Pulmonary artery endothelial cell (primary cell): ENCODE measurements at places on chromosomes 11 and 22. TPM values are rescaled to one million over a fixed set of nuclear protein-coding genes. Genes with fewer than 3 reads are reported as not detected.

DNA sequence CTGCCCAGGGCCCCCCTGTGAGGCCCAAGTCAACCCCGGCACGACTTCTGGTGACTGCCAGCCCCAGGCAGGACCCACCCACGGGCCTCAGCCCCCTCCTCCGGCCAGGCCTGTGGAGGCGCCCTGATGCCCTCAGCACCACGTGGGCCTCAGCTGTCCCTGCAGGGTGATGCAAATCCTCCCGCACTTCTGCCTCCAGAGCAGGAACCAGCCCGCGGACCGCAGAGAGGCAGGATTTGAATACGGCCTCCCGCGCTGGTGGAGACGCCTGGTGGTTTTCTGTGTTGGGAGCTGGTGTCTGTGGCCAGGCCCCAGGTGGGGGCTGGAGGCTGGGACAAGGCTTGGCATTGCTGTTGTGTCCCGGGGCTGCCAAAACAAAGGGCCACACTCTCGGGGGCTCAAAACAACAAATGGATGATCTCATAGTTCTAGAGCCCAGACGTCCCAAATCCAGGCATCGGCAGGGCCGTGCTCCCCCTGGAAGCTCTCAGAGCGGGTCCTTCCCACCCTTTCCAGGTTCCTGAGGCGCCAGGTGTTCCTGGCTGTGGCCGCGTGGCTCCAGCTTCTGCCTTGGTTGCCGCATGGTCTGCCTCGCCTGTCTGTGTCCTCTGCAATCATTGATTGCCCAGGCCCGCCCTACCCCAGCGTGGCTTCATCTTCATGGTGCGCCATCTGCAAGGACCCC lies 19.4 kb downstream of the TRPM5 start:
- DNase-seq, result no peak

GRCh38 chr22:29797351-29797750 lies 30.2 kb downstream of the UQCR10 start:
- no peak for DNase-seq

GRCh38 chr22:48099671-48100070 lies 1337.2 kb downstream of the TBC1D22A start:
- no peak for DNase-seq

DNA sequence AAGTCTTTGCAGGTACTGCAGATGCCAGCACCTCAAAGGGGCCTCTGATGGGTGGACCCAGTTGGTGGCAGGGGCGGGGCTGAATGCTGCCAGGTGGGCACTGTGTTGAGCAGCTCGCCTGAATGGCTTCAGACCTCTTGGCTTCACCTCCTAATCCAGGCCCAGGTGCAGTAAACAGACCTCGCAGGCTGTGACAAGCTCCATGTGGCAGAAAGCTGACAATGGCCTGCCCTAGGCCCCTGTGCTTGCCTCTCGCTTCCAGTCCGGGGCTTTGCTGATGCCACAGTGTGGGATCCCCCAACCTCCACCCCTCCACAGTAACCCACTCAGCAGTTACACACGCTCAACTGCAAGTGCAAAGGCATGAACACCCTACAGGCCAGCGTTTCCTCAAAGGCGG lies 9.4 kb downstream of the IGLL1 start:
- DNase-seq, result no peak

DNA sequence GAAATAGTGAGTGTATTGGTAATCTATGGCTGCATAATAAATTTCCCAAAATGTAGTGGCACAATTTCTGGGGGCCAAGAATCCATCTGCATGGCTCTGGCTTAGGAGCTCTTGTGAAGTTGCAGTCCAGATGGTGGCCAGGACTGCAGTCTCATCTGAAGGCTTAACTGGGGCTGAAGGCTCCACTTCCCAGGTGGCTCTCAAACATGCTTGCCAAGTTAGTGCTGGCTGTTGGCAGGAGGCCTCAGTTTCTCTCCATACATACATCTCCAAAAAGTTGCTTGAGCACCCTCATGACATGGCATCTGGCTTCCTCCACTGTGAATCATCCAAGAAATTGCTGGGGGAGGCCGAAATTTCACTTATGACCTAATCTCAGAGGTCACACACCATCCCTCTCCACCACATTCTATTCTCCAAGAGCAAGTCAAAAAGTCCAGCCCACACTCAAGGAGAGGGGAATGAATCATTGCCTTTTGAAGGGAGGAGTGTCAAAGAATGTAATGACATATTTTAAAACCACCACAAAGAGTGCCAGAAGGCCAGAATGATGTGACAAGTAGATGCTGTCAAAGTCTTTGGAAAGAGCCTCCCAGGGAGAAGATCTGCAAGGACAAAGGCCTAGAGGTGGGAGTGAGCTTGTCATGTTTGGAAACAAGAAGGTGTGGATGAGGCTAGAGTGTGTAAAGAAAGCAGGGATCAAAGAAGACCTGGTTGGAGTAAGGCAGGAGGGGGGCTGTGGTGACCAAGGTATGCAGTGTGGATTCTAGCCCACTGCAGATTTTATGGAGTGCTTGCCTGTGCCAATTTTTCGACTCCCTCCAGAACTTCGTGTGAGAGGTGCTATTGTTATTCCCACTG lies 566.2 kb downstream of the MIAT start:
- no peak for DNase-seq

DNA sequence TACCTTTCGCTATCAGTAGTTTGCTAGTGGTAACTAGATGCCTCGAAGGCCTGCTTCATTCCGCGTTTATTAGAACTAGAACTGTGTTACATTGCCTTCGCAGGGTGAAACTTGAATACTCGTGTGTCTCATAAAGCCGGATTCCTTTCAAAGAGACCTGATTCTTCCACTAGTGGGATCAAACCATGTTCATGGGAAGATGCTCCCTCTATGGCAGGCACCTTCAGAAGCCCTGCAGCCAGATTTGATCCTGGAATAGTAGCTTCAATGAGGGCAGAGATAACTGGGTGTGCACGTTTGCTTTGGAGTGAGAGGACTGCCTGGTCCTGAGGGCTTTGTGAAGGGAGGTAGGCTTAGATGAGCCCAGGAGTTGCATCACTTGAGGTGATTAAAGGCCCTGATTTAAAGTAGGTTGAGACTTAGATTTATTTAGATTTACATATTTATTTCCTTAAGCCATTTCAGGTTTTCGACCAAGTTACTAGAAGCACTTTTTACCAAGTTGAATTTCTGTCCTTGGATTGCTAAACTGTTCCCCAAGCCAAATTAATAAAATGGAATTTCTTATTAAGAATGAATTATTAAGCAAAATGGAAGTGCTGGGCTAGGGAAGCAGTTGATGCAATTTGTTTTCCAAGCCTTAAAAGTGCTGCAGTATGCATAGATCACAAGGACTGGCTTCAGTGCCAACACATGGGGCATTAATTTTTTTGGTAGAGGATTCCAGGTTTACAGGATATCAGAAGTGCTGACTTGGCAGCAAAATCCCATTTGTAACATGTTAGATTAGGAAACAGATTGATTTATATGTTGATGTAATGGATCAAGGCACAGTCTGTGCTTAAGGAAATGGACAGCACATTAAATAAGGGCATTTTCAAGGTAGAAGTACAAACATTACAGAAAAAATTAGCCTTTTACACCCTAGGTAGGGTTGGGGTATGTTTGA lies 32.9 kb downstream of the APLP2 start:
- no peak for DNase-seq

DNA sequence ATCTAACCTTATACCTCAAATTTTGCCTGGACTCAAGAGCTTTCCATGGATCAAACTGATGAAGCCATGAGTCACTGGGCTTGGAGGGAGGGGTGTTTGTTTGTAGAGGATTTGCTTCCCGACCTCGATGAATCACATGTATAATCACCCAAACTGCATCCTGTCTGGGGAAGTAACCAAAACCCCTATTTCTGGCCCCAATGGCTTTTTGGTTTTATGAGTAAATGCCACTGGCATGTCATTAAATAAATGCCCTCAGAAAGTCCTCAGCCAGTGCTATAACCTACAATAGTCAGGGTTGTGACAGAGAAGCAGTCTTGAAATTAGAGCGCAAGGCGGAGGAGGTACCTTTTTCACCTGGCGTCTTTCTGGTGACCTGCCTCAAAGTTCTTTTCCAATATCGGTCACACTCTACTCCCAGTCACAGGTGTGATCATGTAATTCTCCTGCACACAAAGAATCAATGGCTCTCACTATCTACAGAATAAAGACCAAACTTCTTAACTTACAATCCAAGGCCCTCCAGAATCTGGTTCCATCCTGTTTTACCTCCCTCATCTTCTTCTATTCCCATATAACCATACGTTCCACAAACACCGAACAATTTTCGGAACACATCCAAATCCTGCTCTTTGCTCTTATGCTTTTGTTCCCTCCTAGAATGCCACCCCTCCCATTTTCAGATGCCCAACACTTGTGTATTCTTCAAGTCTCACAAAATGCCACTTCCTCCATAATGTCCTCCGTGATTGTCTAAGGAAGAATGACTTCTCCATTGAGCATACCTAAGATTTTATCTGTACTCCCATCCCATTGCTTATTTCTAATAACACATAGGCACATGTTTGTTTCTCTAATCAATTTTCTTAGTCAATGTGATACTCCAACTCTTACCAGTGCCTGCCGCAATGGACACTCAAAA lies 81.3 kb upstream of the BLID start:
- DNase-seq, result peak; percentile 91

- DNase-seq, result no peak
Observed at GRCh38 chr22:36257308-36257707, 4.4 kb downstream of the APOL1 start.

DNA sequence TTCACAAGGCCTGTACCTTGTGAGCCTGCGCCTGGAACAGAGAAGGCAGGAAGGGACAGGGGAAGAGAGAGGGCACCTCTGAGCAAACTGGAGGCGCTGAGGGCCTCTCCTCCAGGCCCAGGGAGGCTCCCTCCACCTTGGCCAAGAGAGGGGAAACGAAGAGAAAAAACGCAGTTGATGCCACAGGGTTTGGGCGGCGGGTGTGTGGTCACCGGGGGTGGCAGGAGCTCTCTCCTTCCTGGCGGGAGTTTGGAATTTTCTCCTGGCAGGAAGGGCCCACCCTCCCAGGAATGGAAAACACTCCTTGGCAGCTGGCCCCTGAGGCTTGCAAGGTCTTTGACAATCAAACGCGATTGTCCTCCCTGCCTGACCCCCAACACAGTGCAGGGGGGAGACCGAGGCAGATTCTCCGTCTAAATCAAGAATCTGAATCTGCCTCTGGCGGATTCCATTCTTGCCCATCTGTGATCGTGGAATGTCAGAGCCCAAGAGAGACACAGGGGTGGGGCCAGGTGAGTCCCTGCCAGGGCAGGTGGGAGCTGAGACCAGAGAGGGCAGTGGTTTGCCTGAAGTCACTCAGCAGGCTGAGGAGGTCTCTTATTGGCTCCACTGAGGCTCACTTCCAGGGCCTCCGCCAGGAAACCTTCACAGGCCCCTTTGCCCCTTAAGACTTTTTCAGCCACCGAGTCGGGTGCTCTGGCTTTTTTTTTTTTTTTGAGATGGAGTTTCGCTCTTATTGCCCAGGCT lies 21.0 kb downstream of the RPL3 start:
- no peak for DNase-seq

GRCh38 chr22:47282366-47282765 lies 519.9 kb downstream of the TBC1D22A start:
- no peak for DNase-seq

DNA sequence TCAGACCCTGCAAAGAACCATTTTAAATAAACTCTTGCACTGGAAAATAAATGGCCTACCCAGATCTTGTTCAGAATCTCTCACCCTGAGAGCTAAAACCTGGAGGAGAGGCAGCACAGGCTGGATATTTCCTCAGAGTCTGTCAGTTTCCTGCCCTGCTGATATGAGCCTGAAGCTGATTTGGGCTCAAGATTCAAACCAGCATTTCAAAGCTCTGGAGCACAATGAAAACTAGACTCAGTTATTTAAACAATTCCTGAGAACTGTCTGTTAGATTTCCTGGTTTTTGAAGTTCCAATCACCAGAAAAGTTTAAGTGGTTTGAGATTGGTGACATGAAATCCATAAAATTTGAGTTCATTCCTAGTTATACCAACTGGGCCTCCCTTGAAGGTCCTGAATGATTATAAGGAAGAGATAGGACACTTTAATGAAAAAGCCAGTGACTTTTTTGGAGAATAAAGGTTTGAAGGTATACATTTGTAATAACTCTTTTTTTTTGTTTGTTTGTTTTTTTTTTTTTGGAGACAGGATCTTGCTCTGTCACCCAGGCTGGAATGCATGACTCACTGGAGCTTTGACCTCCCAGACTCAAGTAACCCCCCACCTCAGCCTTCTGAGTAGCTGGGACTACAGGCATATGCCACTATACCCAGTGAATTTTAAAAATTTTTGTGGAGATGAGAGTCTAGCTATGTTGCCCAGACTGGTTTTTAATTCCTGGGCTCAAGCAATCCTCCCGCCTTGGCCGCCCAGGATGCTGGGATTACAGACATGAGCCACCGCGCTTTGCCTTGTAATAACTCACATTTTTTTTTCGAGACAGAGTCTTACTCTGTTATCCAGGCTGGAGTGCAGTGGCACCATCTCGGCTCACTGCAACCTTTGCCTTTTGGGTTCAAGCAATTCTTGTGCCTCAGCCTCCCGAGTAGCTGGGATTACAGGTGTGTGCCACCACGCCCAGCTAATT lies 8.0 kb upstream of the ESAM start:
- no peak for DNase-seq

DNA sequence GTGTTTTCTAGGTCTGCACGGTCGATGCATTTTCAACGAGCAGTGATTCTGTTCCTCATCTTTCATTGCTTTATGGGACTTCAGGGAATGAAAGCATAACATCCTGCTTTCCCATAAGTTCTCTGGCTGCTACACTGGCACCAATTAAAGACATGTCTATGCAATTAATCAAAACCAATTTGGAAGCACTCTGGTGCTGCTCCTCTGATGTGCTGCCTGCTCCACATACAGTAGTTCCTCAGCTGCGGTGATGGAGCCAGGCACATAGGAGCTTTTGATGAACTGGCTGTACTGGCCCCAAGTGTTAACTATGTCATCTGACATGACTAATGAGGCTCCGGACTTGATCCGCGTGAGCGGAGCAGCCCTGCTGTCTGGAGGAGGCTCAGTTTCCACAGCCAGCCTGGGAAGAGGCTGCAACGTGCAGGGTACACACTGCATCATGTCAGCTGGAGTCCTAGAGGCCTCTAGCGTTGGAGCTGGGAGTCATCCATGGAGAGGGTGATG lies 29.8 kb downstream of the GVQW3 start:
- DNase-seq, result no peak

DNA sequence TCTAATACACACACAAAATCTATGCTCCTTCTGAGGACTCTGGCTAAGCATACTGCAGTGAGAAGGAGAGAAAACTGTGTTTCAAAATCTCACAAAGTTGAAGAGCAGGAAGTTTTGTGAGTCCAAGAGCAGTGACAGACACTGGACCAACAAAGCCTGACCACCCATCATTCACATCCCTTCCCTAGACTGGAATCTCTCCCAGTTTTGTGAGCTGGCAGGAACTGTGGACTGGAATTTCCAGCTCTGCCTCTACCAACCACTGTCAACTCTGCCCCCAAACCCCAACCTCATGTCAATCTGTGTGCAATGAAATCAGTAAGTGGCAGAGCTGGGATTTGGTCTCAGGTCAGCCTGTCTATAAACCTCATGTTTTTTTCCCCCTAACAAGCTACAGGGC lies 112.6 kb downstream of the ARL14EP start:
- DNase-seq, result no peak

The C11orf86 gene
- not detected in 2 replicates for total RNA-seq

The BMAL1 gene
- 8.4 and 13.5 TPM in 2 replicates for total RNA-seq

The EPS8L2 gene
- total RNA-seq, result 2.0 and 3.0 TPM in 2 replicates

The PRR5 gene
- total RNA-seq, result 0.46 and 2.2 TPM in 2 replicates

The CNIH2 gene
- total RNA-seq, result 0.04 and 0.07 TPM in 2 replicates

The IFITM2 gene
- 32.9 and 46.6 TPM in 2 replicates for total RNA-seq

The APOA1 gene
- total RNA-seq, result not detected in 2 replicates

The KRTAP5-1 gene
- not detected in 2 replicates for total RNA-seq

The DKK3 gene
- total RNA-seq, result 161 and 287 TPM in 2 replicates
